B cell (primary cell): ENCODE measurements at places on chromosomes 6 and 20.

- H3K27me3 ChIP-seq, result no peaks in the 10 kb centered on the region
- H3K27ac ChIP-seq, result no peak overlapping the region
- H3K36me3 ChIP-seq, result no peaks in the 10 kb centered on the region
- H3K4me3 ChIP-seq, result no peak overlapping the region
These were observed 10.2 kb downstream of the BNIP5 start for GRCh38 chr6:36326356-36326995.

GRCh38 chr6:27406085-27406484 is 17.5 kb downstream of the ZNF391 start:
- no peaks in the 10 kb centered on the region for H3K27me3 ChIP-seq
- no peaks in the 10 kb centered on the region for H3K36me3 ChIP-seq
- H3K4me3 ChIP-seq, result no peak overlapping the region
- no peaks in the 10 kb centered on the region for H3K4me1 ChIP-seq
- H3K27ac ChIP-seq, result no peak overlapping the region
- no peak for DNase-seq

DNA sequence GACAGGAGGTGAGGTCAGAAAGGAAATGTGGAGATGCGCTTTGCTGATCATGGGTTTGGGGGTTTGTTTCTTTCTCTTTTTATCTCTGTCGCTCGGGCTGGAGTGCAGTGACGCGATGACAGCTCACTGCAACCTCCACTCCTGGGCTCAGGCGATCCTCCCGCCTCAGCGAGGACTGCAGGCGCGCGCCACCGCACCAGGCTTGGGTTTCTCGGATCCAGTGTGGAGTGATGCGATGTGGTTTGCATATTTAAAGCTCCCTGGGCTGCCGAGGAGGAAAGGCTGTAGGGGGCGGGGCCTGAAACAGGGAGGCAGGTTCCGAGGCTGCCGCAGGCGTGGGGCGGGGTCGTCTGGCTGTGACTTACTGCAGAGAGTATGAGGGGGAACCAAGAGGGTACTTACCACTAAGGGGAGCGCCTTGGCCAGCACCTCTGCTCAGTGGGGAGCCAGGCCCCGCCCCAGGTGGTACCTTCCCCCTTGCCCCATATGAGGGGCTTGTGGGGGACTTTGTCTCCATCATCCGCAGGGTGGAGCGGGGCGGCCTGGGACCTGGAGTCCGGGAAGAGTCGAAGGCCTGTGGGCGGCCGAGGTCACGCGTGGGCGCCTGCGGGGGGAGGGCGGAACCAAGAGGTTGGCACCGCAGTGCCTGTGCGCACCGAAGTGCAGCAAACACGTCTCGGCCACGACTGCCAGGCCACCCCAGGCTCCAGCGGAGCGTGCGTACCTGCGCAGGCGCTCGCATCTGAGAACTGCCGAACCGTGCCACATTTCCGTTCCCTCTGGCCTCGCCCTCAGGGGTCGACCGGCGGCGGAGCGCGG is 12.7 kb upstream of the BAK1 start:
- H3K36me3 ChIP-seq, result no peaks in the 10 kb centered on the region
- H3K4me3 ChIP-seq, result peak overlapping the region; percentile 38
- peak; percentile 94 for DNase-seq
- no peaks in the 10 kb centered on the region for H3K27me3 ChIP-seq

GRCh38 chr6:118469468-118469867 is 78.6 kb upstream of the PLN start:
- no peak for DNase-seq
- no peaks in the 10 kb centered on the region for H3K4me1 ChIP-seq
- H3K36me3 ChIP-seq, result peaks cover 16% of the 10 kb centered on the region
- no peaks in the 10 kb centered on the region for H3K27me3 ChIP-seq
- no peak overlapping the region for H3K27ac ChIP-seq

GRCh38 chr20:25206548-25206947 is 11.0 kb downstream of the ENTPD6 start:
- peaks cover 15% of the 10 kb centered on the region for H3K4me1 ChIP-seq
- no peak overlapping the region for H3K27ac ChIP-seq
- DNase-seq, result no peak
- H3K27me3 ChIP-seq, result no peaks in the 10 kb centered on the region
- no peak overlapping the region for H3K4me3 ChIP-seq

DNA sequence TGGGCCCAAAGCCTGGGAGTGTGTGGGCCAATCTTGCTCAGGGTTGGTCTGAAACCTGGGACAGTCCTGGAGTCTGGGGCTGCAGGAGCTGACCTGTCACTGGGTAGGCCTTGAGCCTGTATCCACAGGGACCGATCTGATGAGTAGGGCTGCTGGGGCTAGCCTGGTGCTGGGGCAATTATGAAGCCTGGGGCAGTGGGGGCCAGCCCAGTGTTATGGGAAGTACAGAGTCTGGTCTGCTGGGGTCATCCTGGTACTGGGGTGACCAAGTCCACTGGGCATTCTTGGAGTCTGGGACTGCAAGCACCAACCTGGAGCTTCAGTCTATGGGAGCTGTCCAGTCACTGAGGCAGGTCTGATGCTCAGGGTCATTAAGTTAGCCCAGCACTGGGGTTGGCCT is 20.7 kb downstream of the DEFB115 start:
- H3K27ac ChIP-seq, result no peak overlapping the region
- H3K4me3 ChIP-seq, result no peak overlapping the region
- no peaks in the 10 kb centered on the region for H3K4me1 ChIP-seq
- H3K36me3 ChIP-seq, result no peaks in the 10 kb centered on the region
- no peak for DNase-seq
- H3K27me3 ChIP-seq, result no peaks in the 10 kb centered on the region

DNA sequence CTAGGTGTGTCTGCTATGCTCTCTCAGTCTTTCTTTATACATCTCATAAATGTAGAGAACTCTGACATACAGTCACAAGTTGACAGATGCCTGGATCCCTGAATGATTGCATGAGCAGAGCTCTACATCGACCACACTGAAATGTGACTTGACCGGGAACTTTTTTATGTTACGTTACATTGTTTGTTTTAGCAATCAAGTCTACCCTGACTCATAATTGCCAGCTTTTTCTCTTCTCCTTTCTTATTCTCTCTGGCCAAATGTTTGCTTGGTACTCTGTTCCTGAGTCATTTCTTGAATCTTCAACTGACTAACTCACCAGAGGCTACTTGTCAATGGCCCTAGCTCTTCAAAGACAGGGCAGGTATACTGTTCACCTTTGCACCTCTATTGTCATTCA is 213.6 kb upstream of the DTNBP1 start:
- H3K36me3 ChIP-seq, result no peaks in the 10 kb centered on the region
- DNase-seq, result no peak
- H3K4me3 ChIP-seq, result no peak overlapping the region
- no peaks in the 10 kb centered on the region for H3K27me3 ChIP-seq

DNA sequence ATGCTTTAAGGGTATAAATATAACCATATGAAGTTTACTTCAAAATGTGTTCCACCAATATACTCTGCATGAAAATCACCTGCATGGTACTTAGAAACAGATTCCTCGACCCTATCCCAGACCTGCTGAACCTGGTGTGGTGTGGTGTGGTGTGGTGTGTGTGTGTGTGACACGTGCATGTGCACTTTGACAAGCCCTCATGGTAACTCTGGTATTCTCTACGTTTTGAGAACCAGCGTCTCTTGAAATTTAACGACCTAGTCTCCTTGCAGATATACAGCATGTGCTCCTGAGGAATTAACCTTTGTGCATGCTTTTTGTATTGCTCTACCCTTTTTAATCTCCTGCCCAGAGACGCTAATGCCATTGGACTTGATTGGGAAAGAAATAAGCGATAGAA is 29.5 kb downstream of the GGTLC1 start:
- H3K4me3 ChIP-seq, result no peak overlapping the region
- no peak overlapping the region for H3K27ac ChIP-seq
- no peaks in the 10 kb centered on the region for H3K36me3 ChIP-seq
- H3K4me1 ChIP-seq, result no peaks in the 10 kb centered on the region
- peaks cover 4% of the 10 kb centered on the region for H3K27me3 ChIP-seq

GRCh38 chr20:38159566-38159956 is 5.5 kb downstream of the TGM2 start:
- no peaks in the 10 kb centered on the region for H3K4me1 ChIP-seq
- H3K36me3 ChIP-seq, result no peaks in the 10 kb centered on the region
- DNase-seq, result no peak
- no peak overlapping the region for H3K4me3 ChIP-seq
- no peak overlapping the region for H3K27ac ChIP-seq

DNA sequence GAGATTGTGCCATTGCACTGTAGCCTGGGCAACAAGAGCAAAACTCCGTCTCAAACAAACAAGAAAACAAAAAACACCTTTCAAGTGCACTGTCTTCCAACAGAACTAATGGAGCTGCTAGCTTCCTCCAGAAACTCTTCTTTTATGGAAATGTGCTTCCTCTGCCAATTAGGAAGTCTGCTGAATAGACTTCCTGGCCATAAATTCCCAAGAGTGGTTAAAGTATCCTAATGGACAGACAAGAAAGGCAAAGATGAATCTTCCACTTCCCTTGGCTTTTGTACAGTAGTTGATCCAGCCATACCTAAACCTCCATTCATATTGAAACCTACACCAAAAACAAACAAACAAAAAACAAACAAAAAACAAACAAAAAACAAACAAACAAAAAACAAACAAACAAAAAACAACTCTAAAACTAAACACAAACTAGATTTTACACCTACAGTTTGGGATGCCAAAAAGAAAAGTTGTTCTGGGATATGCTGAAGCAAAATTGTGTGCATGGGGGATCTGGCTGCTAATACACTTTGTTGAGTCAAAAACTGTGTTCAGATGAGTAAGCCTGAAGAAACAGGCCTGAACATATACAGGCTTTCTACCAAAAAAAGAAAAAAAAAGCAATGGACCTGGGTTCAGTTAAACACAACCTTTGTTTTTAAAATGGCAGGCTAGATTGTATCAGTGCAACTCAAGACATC is 59.8 kb upstream of the CARMIL1 start:
- no peak overlapping the region for H3K4me3 ChIP-seq
- peaks cover 3% of the 10 kb centered on the region for H3K4me1 ChIP-seq
- H3K27me3 ChIP-seq, result no peaks in the 10 kb centered on the region
- H3K36me3 ChIP-seq, result no peaks in the 10 kb centered on the region

GRCh38 chr6:119158057-119158848 is 79.8 kb upstream of the FAM184A start:
- no peak overlapping the region for H3K4me3 ChIP-seq
- no peaks in the 10 kb centered on the region for H3K36me3 ChIP-seq
- H3K27ac ChIP-seq, result no peak overlapping the region
- no peaks in the 10 kb centered on the region for H3K4me1 ChIP-seq
- no peaks in the 10 kb centered on the region for H3K27me3 ChIP-seq

DNA sequence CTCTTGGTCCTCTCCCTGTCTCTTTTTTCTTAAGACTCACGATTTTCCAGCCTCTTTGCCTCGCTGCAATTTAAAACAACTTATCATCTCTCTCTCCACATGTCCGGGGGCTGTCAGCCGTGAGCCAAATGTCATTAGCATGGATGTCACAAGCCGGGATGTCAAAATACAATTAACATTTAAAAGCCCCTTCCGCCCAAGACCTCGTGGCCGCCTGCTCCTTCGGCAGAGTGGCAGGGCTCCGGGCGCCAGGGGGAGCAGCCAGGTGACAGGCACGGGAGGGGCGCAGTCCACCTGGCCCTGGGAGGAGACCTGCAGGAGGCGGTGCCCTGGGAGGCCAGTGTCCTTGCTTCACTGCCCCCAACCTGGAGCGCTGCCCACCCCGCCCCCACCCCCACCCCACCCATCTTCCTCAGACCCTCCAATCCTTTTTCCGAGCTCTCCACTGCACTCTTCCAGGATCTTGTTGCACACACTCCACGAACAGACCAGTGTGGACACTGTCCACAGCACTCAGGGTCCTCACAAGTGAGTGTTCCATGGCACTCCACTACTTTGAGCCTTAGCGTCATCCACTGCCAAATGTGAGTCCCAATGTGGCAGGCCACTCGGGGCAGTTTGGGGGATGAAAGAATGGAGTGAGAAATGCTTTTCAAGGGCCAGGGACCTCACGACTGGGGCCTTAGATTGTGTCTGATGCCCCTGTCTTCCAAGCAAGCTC is 5.6 kb upstream of the GRM4 start:
- DNase-seq, result no peak
- H3K36me3 ChIP-seq, result no peaks in the 10 kb centered on the region
- no peak overlapping the region for H3K4me3 ChIP-seq
- peaks cover 21% of the 10 kb centered on the region for H3K4me1 ChIP-seq

DNA sequence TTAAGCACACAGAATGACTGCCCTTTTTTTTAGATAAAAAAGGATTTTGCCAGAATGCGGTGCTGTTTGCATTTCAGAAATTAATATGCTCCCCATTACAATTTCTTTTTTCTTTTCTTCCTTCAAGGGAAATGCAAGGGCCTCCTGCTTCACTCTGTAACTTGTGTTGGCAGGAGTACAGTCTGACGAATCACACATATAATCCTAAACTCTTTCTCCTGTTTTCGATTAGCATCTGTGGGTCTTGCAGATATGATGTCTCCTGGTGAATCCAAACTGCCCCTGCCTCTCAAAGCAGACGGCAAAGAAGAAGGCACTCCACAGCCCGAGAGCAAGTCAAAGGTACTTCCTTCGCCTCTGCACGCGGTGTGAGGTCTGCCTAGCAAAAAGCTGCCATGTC is 149.5 kb downstream of the TMEM242 start:
- peaks cover 6% of the 10 kb centered on the region for H3K36me3 ChIP-seq
- DNase-seq, result no peak
- H3K4me3 ChIP-seq, result no peak overlapping the region
- H3K27me3 ChIP-seq, result no peaks in the 10 kb centered on the region
- no peak overlapping the region for H3K27ac ChIP-seq

DNA sequence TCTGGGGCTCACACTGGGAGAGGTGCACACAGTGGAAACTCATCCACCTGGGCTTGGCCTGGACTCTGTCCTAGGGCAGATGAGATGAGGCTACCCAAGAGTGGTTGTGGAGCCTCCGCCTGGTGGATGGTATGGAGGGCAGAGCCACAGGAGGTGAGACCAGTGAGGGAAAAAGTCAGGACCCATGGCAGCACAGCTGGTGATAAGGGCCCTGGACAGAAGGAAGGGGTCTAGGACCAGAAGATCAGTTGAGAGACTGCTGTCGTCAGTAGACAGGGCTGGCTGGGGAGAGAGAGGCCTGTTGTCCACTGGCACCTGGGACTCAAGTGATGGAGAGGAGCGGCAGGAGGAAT is 29.8 kb downstream of the PLCG1 start:
- H3K27me3 ChIP-seq, result peaks cover 9% of the 10 kb centered on the region
- no peak overlapping the region for H3K4me3 ChIP-seq
- no peak overlapping the region for H3K27ac ChIP-seq
- H3K4me1 ChIP-seq, result peaks cover 13% of the 10 kb centered on the region
- no peaks in the 10 kb centered on the region for H3K36me3 ChIP-seq
- DNase-seq, result no peak

- no peak for DNase-seq
- no peaks in the 10 kb centered on the region for H3K36me3 ChIP-seq
- no peak overlapping the region for H3K4me3 ChIP-seq
- H3K27ac ChIP-seq, result no peak overlapping the region
These were observed 31.0 kb downstream of the LCA5 start for GRCh38 chr6:79506251-79506650.

GRCh38 chr6:71822625-71823024 is 63.7 kb upstream of the RIMS1 start:
- no peaks in the 10 kb centered on the region for H3K36me3 ChIP-seq
- no peaks in the 10 kb centered on the region for H3K4me1 ChIP-seq
- no peak for DNase-seq
- H3K4me3 ChIP-seq, result no peak overlapping the region
- no peaks in the 10 kb centered on the region for H3K27me3 ChIP-seq
- no peak overlapping the region for H3K27ac ChIP-seq

GRCh38 chr6:149904661-149905370 is 6.9 kb upstream of the RAET1E start:
- DNase-seq, result no peak
- H3K4me1 ChIP-seq, result no peaks in the 10 kb centered on the region
- H3K4me3 ChIP-seq, result no peak overlapping the region
- no peaks in the 10 kb centered on the region for H3K27me3 ChIP-seq

GRCh38 chr6:109241199-109241598 is 141.1 kb downstream of the CD164 start:
- H3K4me1 ChIP-seq, result peaks cover 16% of the 10 kb centered on the region
- no peaks in the 10 kb centered on the region for H3K36me3 ChIP-seq
- DNase-seq, result no peak
- no peak overlapping the region for H3K4me3 ChIP-seq
- H3K27ac ChIP-seq, result no peak overlapping the region
